NCI-H526 treated with DMSO at 0.1 percent for 48 hours (cell line): ENCODE measurements at places on chromosomes 2 and 18.

- DNase-seq, result peak; percentile 30
These were observed 719 bp downstream of the SMAD2 start for GRCh38 chr18:47929681-47930198.

GRCh38 chr2:187618813-187619212, 64.6 kb upstream of the TFPI start:
- DNase-seq, result no peak

DNA sequence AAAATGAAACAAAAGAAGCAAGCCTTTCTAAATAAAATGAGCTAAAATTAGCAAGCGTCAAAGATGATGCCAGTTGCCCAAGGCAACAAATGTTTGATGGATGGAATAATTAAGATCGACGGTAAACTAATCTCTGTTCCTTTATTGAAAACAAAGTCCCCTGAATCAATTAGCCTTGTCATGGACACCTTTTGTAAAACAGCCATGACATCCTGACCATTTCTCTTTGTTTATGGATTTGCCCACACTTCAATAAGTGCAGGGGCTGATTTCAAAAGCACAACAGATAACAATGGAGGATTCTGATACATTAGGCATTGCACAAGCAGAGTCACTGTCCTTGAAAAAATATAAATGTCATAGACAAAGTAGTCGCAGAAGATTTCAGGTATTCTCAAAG, 160.1 kb upstream of the HNRNPA3 start:
- no peak for DNase-seq

DNA sequence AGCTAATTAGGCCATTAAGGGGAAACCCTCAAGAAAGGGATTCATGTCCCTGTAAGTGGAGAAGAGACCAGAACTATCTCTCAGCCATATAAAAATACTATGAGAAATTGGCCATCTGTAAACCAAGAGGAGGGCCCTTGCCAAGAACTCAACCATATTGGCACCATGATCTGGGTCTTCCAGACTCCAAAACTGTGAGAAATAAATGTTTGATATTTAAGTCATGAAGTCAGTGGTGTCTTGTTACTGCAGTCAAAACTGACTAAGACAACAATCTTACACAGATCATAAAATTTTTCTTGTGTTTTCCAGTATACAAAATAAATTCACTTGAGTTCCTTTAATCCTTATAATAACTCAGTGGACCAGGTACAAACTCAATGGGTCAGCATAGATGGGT, 589.8 kb upstream of the CDH2 start:
- no peak for DNase-seq

DNA sequence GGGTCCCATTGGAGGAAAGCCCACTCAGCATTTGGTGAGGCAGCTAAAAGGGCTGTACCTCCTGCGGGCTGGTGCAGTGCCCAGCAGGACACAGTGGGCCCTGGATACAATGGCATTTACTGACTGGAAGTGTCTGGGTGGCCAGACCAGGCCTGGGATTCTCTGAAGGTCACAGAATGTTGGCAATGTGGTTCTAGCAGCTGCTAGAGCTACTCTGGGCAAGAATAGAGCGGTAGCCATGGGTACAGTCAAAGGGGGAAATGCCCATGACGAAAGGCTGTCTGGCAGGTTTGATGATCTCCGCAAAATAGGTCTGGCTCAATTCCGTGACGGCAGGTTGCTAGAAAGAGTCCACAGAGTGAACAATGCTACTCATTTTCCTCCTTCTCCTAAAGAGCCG, 241.8 kb downstream of the AFF3 start:
- no peak for DNase-seq

DNA sequence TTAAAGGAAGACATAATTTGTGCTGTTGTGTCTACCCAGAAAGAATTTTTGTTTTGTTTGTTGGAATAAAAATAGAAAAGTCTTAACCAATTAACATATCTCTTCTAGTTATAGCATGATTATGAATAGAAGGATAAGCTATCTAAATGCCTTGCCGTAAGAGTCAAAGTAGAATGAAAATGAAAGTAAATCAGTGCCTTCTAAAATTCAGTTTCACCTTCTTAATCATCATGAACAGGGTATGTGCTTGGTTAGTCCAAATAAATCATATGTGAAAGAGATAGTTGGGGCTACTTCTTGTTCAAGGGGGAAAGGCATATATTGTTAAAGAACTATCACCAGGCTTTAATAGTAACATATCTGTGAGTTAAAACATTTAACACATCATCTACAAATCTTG, 91.5 kb downstream of the GULP1 start:
- no peak for DNase-seq

- DNase-seq, result no peak
These were observed 68.2 kb downstream of the OTX1 start for GRCh38 chr2:63118821-63119220.

- no peak for DNase-seq
These were observed 67.9 kb upstream of the PIK3C3 start for GRCh38 chr18:41887100-41887499.

DNA sequence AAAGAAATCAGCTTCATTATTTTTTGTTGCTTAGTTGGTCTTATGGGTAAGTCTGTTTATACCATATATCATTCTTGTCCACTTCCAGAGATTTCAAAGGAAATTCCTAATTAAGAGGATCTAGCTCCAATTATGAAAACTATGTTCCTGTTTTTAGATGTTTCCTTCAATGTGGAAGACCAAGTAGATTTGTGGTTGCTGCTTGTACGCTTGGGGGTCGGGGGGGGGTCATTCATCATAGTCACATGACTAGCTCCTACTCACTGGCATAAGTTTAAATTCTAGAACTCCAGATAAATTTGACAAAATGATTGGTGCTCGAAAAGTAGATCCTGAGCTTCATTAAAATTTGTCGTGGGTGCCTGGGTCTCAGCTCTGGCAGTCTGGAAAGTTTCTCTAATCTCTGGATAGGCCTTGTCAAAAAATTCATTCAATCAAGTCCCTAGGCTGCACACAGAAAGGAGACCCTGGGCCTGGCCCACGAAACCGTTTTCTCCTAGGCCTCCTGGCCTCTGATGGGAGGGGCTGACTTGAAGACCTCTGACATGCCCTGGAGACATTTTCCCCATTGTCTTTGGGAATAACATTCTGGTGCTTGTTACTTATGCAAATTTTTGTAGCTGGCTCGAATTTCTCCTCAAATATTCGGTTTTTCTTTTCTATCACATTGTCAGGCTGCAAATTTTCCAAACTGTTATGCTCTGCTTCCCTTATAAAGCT, 62.5 kb downstream of the MEP1B start:
- no peak for DNase-seq

- no peak for DNase-seq
These were observed 197.5 kb upstream of the RAB6C start for GRCh38 chr2:129781749-129782632.

DNA sequence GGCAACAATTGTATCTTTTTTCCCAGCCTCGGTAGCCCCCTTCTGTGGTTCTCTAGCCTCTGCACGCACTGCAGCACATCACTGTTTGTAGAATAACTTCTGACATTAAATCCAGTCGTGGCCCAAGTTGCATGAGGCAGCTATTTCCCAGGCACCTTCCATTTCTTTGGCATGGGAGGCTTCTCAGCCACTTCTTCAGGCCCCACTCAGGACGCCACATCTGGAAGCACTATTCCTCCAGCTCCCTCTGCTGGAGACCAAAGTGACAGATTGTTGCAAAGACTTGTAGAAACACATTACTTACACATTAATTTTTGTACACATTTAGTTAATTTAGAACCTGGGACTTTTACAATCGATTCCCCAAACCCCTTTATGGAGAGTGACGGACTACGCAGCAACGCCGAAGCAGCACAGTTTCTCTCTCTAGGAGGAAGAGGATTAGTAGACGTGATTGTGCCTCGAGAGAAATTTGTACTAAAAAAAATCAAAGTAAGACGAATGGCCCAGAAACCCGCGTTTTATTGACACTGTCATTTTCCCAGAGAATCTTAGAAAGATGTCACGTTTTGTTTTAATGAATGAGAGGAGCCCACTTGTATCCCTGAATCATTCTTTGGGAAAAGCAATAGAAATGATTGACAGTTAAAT, 57.8 kb upstream of the RGPD5 start:
- DNase-seq, result peak; percentile 23

DNA sequence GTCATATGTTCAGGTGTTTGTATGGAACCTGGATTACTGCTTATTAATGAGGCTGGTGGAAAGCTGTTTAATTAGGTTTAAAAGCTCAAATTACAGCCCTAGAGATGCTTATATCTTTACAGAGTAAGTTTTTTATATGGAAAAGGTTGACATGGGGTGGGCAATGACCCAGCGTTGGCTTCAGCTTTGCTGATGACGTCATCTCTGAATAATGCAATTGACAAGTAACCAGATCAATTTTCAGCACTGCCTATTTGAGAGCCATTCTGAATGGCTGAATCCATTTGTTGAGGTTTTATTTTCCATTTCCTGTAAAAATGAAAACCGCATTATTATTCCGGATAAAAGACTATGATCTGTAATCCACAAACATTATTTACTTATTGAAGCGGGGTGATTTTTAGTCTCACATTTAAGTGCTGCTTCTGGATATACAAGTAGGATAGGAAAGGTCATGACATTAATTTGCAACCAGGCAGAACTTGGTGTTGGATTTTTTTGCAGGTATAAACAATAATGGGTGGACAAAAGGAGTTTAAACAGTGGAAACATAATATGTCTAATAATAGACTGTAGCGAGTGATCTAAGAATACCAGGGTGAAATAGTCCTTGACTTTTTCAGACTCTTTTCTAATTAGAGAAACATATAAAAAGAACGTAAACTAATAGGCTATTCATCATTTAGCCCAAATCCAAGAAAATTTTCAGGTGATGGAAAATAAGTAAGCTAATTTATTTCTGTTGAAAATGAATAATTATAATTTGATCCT, 2.7 kb downstream of the PPP1R1C start:
- DNase-seq, result no peak

DNA sequence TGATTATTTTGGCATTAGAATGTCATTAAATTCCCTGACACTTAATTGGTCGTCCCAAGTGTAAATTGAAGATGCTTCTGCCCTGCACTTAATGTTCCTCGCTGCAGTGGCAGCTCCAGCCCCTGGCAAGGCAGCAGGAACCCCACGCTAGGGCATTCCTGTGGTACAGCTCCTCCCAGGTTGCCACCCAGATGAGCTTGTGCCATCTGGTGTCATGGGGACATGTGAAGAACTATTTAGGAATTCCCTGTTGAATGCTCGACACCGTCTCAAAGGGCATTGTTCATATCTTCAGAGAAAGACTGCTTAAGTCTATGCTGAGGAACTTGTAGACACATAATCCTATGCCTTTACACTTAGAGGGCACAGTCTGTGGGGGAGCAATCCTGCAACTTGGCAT, 38.9 kb downstream of the BCL2L11 start:
- no peak for DNase-seq

GRCh38 chr18:159037-159652, 788 bp downstream of the USP14 start:
- DNase-seq, result no peak

DNA sequence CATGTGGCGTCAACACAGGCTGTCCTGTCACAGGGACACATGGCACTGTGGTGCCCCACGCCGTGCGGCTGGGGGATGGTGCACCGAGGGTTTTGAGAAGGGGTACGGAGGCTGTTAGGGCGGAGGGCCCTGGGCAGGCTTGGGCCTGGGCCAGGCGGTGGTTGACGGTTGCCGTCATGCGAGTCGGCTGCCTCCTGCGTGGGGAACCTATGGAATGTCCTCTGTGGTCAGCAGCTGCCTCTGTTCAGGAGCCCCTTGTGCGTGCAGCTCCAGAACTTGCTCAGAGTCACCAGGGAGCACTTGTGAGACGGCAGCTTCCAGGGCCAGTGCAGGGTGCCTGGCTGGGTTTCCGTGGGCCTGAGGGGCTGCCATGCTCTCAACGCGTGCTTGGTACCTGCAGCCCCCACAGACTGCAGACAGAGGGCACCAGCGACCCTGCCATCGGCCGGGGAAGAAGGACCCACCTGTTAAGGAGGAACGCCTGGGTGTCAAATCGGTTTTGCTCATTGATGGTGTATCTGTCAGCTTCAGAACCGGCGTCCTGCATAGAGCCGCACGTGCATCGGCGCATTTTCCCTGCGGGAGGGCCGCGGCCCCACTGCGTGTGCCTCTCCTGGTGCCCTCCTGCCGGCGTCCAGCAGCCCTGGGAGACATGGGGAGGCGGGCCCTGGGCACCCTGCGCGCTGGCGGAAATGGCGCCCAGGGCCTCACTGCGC, 10.0 kb upstream of the D2HGDH start:
- no peak for DNase-seq

DNA sequence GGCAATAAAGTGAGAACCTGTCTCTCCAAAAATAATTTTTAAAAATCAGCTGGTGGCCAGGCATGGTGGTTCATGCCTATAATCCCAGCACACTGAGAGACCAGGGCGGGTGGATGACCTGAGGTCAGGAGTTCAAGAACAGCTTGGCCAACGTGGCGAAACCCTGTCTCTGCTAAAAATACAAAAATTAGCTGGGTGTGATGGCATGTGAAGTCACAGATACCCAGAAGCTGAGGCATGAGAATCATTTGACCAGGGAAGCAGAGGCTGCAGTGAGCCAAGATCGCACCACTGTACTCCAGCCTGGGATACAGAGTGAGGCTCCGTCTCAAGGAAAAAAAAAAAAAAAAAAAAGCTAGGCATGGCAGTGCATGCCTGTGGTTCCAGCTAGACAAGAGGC, 7.4 kb upstream of the GPR75 start:
- no peak for DNase-seq

DNA sequence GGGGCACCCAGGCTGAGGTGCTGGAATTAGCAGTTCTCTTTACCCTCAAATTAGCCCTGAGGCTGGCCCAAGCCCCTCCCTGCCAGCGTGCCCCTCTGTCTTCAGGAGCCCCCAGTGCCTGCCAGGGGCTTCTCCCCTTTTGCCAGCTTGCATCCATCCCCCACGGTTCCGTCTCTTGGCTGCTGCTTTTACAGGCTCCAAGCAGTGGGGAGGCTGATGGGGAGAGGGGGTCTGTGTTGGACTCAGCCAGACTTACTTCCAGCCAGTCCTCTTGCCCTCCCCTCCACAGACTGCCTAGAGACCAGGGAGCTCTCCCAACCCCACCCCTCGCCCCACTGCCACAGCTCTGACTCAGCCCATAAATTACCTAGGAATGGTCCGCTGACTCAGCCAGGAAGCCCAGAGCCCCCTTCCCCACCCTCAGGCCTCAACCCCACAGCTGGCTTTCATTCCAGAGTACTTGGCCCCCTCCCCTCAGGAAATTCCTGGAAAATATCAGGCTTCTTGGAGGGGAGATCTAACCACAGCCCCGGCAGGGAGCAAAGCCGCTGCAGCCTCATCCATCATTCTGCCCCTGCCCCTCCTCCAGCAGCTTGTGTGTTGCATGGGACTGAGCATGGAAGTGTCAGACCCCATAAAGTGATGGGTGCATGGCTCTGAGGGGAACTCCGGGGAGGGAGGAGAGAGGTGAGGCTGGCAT, 184.6 kb downstream of the ZFP36L2 start:
- DNase-seq, result no peak

- DNase-seq, result no peak
These were observed 21.9 kb upstream of the CCDC141 start for GRCh38 chr2:179071810-179072355.

GRCh38 chr2:27681841-27682240, 18.2 kb downstream of the SLC4A1AP start:
- DNase-seq, result no peak
